ENCODE measurements at places on chromosomes 16 and 17.

DNA sequence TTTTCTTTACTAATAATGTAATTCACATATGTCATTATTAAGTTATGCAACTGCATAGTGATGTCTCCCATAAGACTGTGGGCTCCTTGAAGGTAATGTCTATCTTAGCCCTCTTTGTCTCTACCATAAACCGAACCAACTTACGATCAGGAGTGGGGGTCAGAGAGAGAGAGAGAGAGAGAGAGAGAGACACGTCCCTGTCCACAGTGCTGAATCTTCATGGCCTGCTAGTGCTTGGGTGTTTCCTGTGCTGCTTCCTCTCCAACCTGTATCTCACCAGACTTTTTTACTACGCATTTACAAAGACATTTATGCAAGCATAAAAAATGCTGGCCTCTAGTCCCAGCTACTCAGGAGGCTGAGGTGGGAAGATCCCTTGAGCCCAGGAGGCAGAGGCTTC is 52.2 kb upstream of the HAPSTR1 start:
- no peak for DNase-seq

DNA sequence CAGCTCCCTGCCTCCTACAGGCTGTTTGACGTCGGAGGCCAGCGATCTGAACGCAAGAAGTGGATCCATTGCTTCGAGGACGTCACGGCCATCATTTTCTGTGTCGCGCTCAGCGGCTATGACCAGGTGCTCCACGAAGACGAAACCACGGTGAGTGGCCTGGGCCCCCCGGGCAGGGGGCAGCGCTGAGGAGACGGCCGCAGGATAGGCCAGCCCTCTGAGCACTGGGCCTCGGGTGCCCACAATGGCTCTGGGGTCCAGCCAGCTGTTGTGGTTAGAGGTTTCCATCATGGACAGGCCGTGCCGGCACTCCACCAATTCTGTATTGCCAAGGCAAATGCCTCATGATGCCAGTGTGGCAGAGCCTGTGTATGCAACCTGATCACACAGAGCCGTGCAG is 88.6 kb downstream of the AMFR start:
- DNase-seq = no peak

DNA sequence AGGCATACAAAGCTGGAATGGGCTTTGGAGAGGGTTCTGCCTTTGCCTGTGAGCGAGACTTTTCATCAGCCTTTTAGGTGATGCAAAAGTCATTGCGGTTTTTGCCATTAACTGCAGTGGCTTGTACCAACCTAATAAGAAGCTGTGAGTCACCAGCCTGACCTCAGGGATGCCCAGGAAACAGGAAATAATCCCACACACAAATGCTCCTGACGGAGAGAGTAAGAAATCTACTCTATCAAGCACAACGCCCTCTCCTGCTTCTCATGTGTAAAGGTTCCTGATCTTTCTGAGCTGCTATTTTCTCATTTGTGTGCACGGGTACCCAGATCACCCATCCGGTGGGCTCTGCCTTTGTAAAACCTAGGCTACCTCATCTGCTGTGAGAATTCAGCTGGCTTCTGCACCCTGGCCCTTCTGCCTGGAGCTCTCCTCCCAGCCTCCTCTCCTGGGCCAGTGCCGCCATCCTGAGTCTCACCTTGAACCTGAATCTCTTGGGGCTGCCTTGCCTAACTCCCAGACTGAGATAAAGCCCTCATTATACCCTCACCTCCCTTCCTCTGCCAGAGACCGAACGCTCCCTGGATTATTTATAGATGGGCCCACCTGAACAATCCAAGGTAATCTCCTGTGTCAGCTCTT is 299.7 kb downstream of the C16orf95 start:
- no peak for DNase-seq

DNA sequence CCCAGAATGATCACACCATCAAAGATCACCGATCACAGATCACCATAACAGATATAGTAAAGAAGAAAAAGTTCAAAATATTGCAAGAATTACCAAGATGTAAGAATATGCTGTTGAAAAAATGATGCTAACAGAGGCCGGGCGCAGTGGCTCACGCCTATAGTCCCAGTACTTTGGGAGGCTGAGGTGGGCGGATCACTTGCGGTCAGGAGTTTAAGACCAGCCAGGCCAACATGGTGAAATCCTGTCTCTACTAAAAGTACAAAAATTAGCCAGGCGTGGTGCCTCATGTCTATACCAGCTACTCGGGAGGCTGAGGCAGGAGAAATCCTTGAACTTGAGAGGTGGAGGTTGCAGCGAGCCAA is 53.2 kb downstream of the CPPED1 start:
- DNase-seq = no peak

- DNase-seq = no peak
Measured at GRCh38 chr17:76792348-76792747, 54.4 kb downstream of the MFSD11 start.

Data from stimulated activated CD8-positive, alpha-beta memory T cell treated with anti-CD3 and anti-CD28 coated beads, Interleukin-2, amount 100 ng/mL, for 1 hour (primary cell).